ENCODE measurements at places on chromosomes 16 and 17. TPM values are rescaled to one million over a fixed set of nuclear protein-coding genes. Genes with fewer than 3 reads are reported as not detected.

- no peak for DNase-seq
Measured at GRCh38 chr16:51114382-51114781, 36.7 kb downstream of the SALL1 start.

DNA sequence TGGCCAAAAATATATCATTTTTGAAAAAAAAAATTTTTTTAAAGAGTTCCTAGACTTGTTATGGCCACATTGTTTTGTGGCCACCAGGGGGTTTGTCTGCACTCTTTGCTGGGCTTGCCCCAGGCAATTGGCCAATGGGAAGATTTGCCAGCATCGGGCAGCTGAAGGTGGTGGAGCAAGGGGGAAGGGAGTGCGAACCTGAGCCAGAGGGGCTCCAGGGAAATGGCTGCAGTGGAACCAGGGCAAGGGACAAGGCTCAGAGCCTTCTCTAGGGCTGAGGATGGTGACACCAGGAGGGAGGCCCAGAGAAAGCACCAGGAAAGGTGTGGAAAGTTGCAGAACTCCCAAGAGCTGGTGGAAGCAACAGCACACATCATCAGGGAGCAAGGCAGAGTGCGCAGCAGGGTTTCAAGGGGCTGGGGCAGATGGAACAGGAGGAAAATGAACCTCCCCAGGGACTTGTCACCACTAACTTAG, 15.5 kb upstream of the CMIP start:
- no peak for DNase-seq

GRCh38 chr16:57318240-57318970, 33.9 kb upstream of the PLLP start:
- no peak for DNase-seq

- DNase-seq = no peak
Measured at GRCh38 chr17:72711521-72712310, 380.8 kb downstream of the SLC39A11 start.

DNA sequence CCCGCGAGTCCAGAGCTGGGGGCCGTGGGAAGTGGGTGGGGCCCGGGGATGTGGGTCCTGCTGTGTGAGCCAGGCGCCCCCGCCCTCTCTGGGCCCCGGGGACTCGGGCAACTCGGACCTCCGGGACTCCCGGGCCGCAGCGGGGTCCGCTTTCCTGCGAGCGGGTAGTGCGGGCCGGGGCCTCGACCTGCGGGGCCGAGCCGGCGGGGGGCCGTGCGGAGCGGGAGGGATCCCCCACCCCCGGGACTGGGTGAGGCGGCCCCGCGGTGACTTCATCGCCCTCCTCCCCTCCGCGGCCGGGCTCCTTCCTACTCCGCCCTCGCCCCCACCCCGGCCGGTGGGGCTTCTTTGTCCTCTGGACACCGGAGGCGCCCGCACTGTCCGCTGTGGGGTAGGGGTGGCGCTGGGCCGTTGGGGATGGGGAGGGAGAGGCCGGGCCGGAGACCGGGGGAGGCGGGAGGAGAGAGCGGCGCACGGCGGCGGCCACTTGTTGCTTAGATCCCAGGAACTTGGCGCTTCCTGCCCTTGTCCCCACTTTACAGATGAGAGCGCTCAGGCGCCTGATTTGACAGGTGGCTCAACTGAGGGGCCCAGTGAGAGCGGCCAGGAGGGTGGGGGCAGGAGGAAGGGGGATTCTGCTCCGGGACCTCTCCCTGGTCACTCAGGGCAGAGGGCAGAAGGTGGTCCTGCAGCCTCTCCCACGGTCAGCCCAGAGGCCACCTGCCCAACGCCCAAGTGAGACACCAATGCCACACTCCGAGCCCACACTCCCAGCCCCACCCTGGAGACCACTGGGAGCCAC, 874 bp downstream of the CMTM3 start:
- peak; percentile 66 for DNase-seq

Gene GALR2
- not detected for total RNA-seq
